ENCODE measurements at places on chromosomes 11 and 22.

- DNase-seq, result no peak
Observed at GRCh38 chr11:74746868-74747267, 1.8 kb upstream of the RNF169 start.

DNA sequence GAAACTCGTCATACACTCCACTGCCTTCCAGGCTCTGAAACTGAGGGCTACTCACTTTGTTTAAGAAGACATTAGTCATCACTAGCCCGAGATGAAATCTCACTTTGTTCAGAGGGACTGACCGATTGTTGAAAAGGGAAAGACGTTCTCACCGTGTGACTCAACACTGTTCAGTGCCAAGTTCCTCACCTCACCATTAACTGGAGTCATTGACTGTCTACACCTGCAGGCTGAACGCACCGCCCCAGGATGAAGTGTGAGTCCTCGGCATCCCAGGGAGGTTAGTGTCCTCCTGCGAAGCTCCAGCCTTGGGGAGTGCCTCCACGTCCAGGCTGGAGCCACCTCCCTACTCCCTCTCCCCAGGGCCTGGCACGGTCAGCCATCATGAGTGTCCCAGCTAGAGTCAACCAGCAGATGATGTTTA is 30.4 kb downstream of the FADD start:
- DNase-seq, result no peak

DNA sequence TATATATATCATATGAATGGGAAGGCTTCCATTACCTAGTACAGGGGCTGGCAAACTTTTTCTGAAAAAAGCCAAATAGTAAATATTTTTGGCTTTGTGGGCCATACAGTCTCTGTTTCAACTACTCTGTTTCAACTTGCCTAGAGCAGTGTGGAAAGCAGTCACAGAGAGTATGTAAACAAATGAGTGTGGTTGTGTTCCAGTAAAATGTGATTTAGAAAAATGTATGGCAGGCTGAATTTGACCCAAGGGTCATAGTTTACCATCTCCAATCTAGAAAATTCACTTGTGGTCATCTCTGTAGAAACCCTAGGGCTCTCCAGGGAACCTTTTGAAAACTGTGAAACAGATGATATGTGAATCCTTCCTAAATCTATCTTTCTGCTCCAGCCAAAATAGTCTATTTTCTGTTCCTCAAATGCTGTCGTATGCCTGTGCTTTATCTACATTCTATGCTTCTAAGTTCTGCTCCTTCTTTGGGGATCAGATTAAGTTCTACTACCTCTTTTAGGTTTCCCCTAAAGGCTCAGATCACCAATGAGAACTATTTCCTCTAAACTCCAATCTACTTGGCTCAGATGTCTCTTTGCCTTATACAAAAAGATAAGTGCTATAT is 356.2 kb downstream of the METTL15 start:
- no peak for DNase-seq

DNA sequence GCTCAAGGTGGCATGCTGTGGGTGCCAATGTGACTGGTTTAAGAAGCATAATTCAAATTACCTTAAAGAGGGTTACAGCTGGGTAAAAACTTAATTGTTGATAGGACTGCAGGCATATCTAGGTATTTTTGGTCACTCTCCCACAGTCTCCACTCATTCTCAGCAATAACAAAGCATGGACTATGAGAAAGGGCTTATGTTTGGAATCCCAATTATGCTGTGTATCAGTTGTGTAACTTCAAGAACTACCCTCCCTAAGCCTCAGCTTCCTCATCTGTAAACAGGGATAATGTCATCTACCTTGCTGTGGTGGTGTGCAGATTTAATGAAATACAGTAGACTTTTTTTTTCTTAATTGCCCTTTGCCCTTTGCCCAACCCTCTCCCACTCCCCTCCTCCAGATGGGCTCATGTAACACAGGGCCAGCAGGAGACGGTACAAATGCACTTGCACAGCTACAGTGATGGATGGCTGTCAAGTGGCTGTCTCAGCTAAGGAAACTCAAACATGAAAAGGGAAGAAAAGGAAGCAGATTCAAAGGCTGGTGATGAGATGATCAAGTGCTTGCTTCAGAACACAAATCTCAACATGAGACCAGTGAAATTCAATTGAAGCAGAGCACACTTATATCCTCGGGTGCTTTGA is 37.6 kb downstream of the MAP6 start:
- DNase-seq, result no peak

DNA sequence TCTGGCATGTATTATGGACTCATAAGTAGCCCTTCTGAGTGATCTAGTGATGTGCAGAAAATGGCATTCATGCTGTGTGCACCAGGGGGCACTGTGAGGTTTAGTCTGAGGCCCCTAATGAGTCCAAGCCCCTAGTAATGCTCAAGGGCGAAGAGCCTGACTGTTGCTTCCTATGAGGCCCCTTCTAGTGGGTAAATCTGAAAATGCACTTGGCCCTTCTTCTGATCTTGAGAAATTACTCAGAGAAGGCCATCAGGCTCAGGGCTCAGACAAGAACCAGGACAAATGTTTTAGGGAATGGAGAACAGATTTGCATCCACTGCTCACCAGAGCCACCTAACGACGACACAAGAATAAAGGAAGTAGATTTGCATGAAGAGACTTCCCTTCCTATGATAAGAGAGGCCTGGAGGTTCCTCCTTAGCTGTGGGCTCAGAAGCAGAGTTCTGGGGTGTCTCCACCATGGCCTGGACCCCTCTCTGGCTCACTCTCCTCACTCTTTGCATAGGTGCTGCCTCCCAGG is 75.8 kb downstream of the GGTLC2 start:
- peak; percentile 21 for DNase-seq

- no peak for DNase-seq
Observed at GRCh38 chr11:70528046-70528793, 129.9 kb downstream of the CTTN start.

GRCh38 chr11:62980133-62980760 is 4.5 kb downstream of the SLC22A6 start:
- no peak for DNase-seq

DNA sequence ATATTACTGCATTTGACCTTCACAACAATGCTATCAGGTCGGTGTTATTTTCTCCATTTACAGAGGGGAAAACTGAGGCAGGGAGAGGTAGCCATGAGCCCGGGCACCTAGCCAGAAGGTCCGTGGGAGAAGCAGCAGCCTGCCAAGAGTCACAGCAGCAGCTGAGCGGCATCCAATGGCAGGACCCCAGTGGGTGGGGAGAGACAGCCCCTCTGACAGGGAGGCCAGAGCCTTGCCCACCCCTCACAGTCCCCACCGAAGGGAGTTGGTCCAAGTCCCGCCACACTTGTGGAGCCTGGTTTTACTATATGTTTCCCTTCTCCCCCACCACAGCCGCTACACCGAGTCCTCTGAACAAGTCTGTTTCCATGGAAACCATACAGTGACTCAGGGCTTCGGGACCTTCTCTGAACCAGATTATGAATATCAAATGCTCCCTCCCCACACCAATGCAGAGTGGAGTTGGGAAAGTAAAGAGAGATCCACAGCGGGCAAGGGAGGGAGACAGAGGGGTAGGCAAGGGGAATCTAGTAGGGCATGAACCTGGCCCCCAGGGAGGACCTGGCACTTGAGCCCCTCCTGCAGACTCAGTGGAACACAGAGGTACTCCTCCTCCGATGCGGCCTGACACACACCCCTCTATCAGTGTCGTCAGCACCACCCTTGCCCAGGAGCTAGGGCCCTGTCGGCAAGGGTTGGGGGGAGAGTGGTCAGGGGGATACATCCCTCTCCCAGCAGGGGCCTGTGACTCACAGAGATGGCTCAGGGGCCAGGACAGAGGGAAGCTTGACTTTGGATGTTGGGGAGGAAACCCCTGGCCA is 2.5 kb downstream of the CHST1 start:
- no peak for DNase-seq

DNA sequence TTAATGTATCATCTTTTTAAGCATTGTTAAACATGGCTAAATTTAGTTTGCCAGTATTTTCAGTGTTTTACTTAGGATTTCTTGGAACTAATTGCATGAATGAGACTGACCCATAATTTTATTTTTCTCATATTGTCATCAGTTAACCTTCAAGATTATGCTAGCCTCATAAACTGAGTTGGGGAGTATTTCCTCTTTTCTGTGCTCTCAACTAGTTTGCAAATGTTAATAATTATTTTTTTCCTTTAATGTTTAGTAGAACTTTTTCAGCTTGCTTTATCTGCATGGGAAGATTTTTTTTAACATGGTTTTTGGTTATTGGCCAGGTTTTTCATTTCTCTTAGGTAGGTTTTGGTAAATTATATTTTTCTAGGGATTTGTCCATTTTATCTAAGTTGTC is 235.4 kb upstream of the SESN3 start:
- no peak for DNase-seq

Measured in stimulated activated CD8-positive, alpha-beta memory T cell treated with anti-CD3 and anti-CD28 coated beads, Interleukin-12 subunit alpha, Interleukin-12 subunit beta, amount 100 ng/mL, for 4 hours (primary cell).